ENCODE measurements at places on chromosomes 11 and 22.

- peak; percentile 62 for DNase-seq
Observed at GRCh38 chr11:12007769-12008737, at the start of gene DKK3. Gene DKK3, minus strand, starts transcription at chr11:12008626. Its CDS starts 44 bp downstream, at chr11:12008582.

DNA sequence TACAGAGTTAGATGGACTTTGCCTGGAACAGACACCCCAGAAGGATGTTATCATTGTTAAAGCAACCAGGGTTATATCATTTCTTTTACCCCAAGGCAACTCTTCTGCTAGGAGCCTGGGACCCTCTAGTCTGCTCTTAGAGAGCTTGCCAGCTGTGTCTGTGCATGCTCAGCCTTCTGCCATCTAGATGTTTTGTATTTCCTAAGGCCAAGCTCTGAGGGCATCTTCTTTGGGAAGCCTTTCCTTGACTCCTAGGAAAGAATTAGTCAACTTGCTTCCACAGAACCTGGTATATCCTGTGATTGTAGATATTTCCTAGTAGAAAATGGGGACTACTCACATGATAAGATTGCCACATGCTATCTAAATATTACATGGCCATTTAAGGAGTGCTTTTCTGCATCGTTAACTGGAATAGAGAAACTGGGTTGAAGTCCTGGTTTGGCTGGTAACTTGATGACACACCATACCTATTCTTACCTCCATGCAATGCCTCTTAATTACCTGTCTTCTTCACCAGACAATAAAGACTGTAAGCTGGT lies 87.6 kb downstream of the STIM1 start:
- DNase-seq, result no peak

DNA sequence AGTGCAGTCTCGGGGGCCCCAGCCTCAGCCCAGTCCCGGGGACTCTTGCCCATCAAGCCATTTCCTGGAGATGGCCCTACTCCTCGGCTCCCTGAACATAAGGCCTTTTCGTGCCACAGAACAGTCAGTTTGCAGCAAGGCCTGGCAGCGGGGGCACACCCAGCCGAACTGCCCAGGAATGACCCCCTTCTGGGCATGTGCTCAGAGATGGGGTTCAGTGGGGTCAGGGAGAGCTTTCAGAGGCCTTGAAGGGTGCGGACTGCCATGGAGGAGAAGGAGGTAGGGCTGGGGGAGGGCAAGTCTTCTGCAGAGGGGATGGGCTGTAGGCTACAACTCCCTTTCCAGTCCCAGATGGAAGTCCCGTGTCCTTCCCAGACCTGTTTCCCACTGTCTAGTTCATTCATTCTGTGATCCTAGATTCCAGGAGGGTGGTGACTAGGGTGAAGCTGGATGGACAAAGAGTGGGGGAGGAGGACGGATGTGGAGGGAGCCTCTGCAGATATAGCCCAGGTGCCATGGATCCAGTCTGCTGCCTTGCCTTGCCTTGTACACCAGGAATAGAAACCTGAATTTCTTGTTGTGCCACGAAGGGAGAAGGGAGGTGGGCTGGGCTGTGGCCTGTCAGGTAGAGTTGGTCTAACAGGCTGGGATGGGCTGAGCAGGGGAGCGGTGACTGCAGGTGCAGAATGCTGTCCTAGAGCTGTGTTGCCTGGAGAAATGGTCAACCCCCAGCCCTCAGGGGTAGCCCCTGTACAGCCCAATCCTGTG lies 14.2 kb upstream of the OMP start:
- DNase-seq, result no peak

- DNase-seq, result peak; percentile 47
Observed at GRCh38 chr11:2263071-2263565, 7.3 kb downstream of the ASCL2 start.

DNA sequence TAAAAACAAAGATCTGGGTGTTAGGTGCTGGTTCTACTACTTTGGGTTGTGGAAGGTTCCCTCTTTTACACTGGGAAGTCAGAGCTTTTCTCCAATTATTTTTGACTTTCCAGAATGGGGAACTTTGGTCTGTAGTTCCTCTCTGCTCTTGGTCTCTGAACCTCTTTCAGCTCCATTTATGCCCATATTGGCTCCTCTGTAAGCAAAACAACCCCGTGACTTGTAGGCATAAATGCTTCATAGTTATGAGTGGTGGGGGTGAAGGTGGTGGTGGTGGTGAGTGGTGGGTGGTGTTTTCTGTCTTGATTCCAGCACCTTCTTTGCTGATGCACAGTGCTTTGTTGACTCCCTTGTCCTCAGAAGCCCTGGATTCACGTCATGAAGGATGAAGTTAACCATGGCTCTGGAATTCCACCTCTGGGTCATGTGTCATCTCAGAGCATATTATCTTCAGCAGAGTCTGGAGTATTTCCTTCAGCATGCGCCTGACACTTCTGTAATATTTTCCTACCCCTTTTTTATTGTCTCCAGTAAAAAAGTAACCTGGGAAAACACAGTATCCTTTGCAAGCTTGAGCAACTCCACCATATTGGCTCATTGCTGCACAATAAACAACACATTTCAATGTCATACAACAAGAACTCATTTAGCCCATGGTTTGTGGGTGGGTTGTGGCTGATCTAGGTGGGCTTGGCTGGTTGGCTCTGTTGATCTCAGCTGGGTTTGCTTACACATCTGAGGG lies 24.1 kb upstream of the GRK3 start:
- DNase-seq, result no peak

GRCh38 chr22:39721206-39722031 lies 150.9 kb downstream of the CACNA1I start:
- no peak for DNase-seq

DNA sequence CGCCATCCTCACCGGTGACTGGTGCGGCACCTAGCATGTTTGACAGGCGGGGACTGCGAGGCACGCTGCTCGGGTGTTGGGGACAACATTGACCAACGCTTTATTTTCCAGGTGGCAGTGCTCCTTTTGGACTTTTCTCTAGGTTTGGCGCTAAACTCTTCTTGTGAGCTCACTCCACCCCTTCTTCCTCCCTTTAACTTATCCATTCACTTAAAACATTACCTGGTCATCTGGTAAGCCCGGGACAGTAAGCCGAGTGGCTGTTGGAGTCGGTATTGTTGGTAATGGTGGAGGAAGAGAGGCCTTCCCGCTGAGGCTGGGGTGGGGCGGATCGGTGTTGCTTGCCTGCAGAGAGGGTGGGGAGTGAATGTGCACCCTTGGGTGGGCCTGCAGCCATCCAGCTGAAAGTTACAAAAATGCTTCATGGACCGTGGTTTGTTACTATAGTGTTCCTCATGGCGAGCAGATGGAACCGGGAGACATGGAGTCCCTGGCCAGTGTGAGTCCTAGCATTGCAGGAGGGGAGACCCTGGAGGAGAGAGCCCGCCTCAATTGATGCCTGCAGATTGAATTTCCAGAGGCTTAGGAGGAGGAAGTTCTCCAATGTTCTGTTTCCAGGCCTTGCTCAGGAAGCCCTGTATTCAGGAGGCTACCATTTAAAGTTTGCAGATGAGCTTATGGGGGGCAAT lies 1.1 kb downstream of the NEAT1 start:
- DNase-seq, result peak; percentile 53
